ENCODE measurements at places on chromosomes 7 and 10.

- no peak for DNase-seq
Observed at GRCh38 chr10:124048371-124049290, 44.8 kb downstream of the CHST15 start.

GRCh38 chr7:99622596-99622995 is 5.8 kb downstream of the ZSCAN25 start:
- DNase-seq: no peak

DNA sequence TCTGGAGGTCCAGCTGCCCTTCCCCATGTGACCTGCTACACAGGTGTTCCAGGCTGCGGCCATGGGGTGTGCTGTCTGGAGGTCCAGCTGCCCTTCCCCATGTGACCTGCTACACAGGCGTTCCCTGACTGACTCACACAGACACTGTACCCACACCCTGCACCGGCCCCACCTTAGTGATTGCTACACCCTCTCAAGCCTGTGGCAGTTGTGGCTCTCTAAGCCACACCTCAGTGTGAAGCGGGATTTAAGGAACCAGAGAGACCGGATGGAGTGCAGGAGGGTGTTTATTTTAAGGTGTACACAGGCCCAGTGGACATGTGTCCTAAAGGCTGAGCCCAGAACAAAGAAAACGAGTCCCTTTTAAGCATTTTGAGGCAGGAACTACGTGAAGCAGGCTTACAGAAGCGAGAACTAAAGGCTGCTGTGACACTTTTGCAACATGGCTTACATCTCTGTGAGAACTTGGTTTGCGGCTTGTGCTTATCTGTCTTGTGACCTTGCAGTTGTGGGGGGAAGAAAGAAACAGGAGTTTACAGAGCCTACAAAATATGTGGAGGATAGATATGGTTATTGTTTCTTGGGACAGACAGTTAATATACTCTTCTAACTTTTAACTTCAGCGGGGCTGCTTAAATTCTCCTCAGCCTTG is 326.4 kb downstream of the PAXIP1 start:
- no peak for DNase-seq

DNA sequence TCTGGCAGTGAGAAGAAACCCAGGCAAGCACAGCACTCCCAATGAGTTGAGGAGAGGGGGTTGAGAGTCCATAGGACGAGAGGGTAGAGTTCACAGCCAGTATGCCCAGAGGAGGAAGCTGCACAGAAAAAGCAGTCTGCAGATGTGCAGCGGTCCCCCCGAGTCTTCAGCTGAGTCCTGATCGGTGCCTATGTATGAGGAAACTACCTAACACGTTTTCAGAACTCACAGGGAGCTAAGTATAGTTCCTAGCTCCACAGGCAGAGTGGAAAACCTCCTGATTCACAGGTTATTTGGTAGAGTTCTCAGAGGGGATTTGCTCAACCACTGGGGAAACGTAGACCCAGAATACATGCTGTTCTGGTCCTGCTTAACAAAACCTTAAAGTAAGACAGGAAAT is 271.3 kb upstream of the CNTNAP2 start:
- DNase-seq: no peak

DNA sequence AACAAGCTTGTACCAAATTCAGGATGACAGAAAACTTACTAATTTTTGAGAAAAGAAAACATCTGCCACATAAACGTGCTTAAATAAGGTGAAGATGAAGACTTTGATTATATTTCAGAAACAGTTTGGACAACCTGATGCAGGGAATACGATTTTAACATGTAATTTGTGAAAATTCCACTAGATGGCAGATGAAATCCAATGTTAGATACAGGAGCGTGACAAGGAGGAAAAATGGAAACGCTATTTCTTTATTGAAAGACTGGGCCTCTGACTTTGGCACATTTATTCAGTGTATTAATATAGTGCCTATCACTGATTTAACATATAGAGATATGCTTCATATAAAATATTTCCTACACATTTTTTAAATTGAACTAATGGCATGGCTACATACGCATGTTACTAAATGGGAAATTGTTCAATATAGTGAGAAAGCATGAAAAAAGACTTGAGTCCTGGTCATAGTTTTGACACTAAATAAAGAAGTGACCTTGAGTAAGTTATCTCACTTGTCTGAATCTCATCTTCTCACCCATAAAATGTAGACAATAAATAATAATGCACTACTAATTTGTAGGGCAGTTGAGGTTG is 60.7 kb downstream of the CD36 start:
- no peak for DNase-seq

DNA sequence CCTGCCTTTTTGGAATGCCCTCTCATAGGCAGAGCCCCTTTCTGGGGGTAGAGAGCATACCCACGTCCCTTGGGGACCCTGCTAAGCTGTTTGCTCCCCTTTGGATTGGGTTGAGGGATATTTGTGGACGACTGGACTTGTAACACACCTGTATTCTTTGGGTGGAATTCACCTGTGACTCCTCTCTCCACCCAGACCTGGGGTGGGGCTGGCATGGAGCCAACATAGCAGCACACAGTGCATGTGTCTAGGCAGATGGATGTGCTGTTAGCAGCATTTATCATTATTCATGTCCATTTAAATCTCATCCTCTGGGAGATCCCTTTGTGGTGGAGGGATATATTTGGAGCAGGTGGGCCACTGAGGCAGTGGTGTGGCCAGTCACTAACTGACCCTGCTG is 51.0 kb downstream of the CDH23 start:
- DNase-seq: no peak

GRCh38 chr10:3861795-3862194 is 76.8 kb upstream of the KLF6 start:
- DNase-seq: no peak

DNA sequence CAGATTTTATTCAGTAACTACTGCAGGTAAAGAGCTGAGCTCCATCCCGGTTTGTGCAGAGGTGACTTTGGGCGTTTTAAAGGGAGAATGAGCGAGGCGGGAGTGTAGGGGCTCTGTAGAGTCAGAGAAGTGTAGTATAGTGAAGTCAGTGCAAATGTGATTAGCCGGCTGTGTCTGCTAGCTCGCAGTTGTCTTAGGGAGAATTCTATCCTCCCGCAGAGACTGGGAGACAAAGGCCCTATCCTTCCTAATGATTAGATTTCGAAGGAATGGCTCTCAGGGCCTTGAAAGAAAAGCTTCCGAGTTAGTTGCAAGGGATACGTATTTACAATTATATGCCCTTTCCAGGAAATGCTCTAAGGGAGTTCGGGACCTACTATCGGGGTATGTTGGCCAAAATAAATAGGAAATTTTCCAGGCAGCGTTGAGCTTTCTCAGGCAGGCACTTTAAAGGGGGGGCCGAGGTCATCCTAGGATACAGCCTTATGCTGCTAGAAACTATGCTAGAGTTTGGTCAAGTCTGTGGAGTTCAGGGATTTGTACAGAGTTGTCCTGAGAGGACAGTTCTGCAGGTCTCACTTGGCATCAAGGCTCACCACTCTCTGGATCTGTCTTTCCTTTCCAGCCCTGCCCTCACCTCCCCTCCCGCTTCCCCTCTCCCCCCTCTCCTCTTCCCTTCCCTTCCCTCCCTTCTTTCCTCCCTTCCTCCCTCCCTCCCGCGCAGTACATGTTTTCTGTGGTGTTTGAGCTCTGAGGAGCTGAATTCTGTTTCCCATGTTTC is 825 bp downstream of the MRPL32 start:
- no peak for DNase-seq

DNA sequence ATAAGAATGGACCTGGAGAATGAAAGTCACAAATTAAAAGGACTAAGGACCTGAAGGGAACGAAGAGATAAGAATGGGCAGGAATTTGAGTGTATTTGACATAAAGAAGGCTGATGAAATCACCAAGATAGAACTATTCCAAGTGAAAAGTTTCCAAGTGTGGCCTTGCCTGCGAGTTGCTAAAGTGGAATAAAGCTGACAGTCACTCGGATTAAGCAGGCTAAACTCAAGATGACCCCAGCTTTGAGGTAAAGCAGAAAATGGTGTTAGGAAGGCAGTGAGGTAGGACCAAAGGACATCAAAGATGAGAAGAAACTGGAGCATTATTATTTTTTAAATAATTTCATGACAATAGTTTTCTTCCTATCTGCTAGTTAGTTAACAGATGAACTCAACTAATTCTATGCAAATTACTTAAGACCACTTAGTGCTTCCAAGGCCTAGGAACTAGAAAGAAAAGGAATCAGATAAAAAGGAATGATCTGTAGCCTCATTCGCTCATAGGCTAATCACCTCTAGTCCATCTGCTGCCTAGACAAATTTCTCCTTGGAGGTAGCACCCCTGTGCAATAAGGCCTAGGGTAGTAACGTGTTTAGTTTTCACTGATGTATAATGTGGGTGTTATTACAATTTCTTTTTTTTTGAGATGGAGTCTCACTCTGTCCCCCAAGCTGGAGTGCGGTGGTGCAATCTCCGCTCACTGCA is 34.5 kb downstream of the EZH2 start:
- DNase-seq: no peak

GRCh38 chr7:26167303-26167934 is 15.4 kb downstream of the NFE2L3 start:
- no peak for DNase-seq

GRCh38 chr7:90769036-90769435 is 172.9 kb downstream of the CDK14 start:
- DNase-seq: no peak

DNA sequence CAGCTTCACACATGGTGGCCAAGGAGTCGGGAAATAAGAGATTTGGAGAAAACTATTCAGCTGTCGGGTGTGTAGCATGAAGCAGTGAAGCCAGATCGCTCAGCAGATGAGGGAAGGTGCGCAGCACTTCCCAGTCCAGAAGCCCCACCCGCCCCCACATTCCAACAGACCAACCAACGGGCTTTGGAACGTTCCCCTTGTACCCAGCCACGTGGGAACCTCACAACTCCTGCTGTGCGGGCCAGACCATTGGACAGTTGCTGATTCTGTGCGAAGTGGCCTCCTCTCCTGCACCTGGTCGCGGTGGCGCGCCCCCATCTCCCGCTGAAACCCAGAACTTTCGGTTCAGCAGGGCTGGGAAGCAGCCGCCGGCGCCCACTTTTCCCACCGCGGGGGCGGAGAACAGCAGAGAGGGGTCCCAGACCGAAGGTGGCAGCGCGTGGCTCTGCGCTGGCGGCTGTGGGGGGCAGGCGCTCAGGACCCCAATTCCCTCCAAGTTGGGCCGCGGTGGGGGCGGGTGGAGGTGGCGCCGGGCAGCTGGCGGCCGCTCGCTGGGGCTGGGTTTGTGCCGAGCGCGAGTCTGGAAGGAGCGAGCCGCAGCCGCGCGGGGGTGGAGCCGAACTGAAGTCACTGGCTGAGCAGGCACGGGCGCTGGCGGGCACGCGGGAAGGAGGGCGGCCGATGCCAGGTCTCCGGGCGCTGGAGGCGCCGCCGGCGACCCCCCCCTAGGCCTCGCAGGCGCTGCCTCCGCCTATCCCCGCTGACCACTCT is 1301.5 kb upstream of the SORCS1 start:
- DNase-seq: no peak

DNA sequence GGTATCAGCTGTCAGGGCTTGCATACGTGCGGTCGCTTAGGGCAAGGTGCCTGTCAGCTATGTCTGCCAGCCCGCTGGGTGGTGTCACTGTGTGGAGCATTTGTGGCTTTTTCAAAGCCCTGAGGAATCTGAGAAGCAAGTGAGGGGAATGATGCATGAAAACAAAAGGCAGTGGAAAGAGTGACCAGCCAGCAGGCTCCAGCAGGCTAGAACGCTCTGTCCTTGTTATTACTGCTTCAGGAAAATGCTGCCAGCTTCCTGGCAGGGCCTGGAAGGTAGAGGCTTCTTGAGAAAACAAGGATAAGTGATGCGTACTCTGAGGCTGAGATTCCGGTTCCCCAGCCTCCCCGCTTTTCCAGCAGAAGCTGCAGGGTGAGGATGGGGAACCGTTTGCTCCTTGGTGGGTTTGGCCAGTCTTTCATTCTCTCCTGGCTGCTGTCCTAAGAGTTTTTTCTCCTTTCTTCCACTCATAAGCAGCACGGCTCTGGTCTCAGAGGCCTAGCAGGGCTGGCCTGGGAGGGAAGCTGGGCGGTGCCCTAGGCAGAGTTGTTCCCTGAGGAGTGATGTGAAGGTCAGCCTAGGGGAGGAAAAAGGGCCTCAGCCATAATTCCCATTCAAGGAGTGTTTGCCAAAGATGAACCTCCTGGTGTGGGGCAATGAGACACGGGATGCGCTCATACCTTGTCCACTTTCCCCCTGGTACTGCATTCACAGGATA is 42.8 kb upstream of the MKLN1 start:
- DNase-seq: no peak

DNA sequence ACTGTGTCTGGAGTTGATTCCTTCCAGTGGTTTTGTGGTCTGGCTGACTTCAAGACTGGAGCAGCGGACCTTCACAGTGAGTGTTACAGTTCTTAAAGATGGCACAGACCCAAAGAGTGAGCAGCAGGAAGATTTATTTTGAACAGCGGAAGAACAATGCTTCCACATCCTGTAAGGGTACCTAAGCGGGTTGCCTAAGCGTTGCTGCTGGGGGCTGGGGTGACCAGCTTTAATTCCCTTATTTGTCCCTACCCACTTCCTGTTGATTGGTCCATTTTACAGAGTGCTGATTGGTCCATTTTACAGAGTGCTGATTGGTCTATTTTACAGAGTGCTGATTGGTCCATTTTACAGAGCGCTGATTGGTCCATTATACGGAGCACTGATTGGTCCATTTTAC is 13.2 kb downstream of the AKR1B15 start:
- no peak for DNase-seq

All from stimulated activated CD4-positive, alpha-beta T cell treated with anti-CD3 and anti-CD28 coated beads, Interleukin-4, amount 100 ng/mL, for 4 hours (primary cell).